NCI-H2227 treated with DMSO at 0.1 percent for 48 hours (cell line): ENCODE measurements at places on chromosomes 4 and X.

GRCh38 chr4:92529510-92529909 is 225.7 kb downstream of the GRID2 start:
- no peak for DNase-seq

DNA sequence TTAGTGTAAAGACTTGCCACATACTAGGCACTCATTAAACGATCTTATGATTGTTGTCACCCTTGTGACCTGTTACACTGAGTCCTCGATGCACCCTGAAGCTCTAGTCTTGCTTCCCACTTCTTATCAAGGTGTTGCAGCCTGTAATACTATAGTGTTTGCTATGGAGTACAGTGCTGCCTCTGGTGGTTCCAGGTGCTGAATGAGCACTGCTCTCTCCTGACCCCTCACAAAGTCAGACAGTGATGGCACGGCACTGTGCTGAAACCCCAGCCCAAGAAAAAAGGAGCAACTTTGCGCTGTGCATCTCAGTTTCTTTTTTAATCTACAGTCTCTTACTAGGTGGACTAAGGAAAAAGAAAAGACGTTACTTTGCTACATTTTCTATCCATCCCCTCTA is 106.3 kb downstream of the GC start:
- DNase-seq = no peak

GRCh38 chr4:105990933-105991332 is 95.7 kb downstream of the NPNT start:
- no peak for DNase-seq

DNA sequence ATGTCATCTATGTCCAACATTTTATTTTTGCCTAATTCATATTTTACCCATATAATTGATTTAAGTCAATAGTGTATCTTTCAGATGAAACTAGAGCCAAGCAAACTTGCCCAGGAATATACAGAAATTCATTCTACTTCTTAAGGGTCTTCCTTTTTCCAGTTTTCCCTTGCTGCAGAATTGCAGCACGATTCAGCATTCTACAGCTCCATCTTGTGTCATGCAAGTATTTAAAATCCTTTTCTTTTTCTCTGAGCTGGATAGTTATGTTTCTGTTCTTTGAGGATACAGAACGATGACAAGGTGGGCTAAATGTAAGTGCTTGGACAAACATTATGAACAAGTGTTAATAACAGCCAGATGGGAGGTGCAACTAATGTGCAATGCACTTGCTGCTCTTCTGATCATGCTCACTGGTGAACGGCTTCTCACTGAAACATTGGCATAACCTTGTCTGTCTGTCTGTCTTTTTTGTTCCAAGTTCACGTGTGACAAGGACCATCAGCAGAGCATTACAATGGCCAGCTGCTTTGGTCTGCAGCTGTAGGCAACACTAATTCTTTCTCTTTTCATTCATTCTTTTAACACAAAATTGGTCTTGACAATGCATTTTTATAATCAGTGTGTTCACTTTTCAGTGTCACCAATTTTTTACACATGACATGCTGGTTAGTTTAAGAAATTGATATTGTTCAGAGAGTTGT is 1821.7 kb downstream of the ARAP2 start:
- DNase-seq = no peak

GRCh38 chrX:13742397-13743176 is 8.0 kb downstream of the OFD1 start:
- DNase-seq = no peak

DNA sequence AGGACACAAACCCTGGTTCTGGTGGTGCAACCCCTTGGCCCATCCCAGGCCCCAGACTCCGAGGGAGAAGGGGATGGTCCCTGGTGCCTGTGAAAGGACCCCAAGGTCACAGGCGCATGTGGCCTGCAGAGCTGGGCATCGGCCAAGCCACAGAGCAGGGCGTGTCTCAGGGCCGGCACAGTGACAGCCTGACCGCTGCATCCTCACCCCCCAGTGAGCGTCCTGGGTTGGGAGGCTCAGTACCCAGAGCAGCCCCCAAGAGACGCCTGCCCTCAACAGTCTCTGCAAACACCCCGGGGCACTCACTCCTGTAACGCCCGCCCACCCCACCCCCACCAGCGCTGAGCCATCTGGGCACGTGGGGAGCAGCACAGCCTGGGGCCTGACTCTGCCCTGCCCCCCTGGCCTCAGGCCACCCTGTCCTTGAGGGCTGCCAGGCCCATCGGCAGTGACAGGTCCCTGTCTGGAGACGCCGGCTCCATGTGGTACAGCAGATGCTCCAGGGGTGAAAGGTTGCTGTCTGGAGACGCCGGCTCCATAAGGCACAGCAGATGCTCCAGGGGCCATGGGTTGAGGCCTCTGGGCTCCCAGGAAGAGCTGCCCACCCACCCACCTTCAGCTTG is 24.5 kb upstream of the CPLX1 start:
- no peak for DNase-seq

DNA sequence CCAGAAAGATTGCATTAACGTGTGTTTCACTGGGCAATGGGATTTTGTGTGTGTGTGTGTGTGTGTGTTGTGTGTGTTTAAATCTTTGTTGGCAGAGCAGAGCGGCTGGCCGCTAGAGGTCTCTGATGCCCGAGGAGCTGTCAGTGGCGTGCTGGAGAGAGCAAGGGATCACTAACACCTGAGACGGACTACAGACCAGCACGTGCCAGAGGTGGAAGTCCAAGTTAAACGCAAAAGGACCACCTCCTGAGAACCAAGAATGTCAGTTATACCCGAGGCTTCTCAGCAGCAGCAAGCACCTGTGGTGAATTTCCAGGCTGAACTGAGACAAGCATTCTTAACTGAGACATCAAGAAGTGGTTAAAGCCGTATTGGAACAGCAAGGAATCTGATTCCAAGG is 9.0 kb upstream of the SLC25A14 start:
- peak; percentile 70 for DNase-seq

DNA sequence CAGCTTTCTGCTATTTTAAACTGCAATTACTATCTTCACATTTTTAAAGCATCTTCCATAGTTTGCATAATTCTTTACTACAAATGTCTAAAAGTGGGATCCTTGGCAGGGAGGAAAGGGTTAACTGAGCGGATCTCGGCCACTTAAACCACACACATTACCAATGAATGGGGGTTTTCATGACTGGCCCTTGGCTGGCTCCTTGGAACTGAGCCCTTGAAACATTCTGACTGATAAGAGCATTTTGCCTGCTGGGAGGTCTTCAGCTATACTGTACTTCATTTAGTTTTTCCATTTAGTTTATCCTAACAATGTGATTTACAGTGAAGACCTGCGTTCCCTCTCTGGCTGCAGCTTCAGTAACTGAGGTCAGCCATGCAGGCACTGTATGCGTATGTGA is 31.7 kb upstream of the MFAP3L start:
- DNase-seq = no peak

GRCh38 chrX:124860736-124861135 is 458.9 kb upstream of the TEX13C start:
- DNase-seq = no peak

- DNase-seq = no peak
Measured at GRCh38 chr4:89915937-89916336, 21.3 kb downstream of the MMRN1 start.

GRCh38 chrX:34631479-34632220 is 25.4 kb downstream of the TMEM47 start:
- DNase-seq = no peak

DNA sequence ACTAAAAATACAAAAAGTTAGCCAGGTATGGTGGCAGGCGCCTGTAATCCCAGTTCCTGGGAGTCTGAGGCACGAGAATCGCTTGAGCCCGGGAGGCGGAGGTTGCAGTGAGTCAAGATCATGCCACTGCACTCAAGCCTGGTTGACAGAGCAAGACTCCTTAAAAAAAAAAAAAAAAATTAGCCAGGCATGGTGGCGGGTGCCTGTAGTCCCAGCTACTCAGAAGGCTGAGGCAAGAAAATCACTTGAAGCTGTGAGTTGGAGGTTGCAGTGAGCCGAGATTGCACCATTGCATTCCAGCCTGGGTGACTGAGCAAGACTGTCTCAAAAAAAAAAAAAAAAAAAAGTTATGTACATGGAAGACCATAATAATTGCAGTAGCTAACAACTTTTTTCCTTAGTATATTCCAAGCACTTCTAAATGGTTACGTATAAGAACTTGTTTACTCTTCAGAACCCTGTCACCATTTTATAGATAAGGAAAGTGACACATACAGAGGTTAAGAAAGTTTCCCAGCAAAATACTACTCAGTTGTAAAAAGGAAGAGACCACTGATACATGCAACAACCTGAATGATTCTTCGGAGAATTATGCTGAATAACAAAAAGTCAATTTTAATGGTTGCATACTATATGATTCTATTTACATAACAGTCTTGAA is 24.5 kb downstream of the RUFY3 start:
- no peak for DNase-seq

DNA sequence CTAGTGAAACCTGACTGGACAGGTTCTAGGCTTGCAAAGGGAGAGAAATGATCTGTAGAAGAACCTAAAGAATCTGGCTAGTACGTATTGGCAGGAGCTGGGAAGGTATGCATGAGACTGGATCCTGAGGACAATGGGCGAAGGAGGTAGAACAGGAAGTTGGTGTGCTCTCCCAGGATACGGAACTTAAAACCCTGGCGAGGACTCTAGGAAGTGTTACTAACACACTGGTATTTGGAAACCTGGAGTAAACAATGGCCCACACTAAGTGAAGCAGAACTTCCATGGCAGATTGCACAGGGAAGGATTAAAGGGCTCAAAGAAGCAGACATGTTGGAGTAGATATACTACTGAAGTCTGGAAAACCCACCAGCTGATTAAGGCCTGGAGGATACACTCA is 9.1 kb downstream of the SYN1 start:
- no peak for DNase-seq

- DNase-seq = no peak
Measured at GRCh38 chr4:120673696-120674095, 248.8 kb downstream of the PRDM5 start.

GRCh38 chr4:168162604-168163003 is 70.3 kb downstream of the ANXA10 start:
- DNase-seq = no peak

DNA sequence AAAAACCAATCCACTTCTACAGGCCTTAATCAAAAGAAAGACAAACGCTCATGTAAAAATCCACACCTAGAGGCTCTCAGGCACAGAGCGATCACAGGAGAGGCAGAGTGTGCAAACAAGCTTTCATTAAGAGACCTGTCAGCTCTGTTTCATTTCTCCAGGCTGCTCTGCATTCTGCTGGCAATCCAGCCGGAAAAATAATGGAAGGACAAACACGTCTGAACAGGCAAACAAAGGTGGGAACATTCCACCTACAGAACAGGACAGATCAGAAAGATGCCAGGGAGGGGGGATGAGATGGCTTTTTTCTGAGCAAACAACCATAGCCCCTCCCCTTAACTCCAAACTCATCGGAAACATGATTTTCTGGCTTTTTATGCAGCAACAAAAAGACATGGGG is 9.7 kb downstream of the SOD3 start:
- DNase-seq = no peak

- DNase-seq = no peak
Measured at GRCh38 chr4:38503689-38504395, 160.2 kb upstream of the KLF3 start.

DNA sequence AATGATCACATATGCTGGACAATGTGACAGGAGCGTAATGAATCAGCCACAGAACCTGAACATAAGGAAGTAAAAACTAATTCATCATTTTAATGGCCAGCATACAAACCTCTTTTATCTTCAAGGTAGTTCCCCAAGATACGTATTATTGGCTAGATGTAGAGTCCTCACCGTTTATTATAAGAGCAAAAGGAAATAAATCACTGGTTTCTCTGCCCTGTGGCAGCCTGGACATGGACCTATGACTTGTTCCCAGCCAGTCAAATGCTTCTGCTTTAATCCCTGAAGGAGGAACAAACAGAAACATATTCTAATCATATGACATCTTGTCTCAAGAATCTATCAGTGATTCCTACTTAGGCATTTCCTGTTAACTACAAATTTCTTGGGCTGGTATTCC is 86.8 kb upstream of the FAM241A start:
- DNase-seq = no peak

DNA sequence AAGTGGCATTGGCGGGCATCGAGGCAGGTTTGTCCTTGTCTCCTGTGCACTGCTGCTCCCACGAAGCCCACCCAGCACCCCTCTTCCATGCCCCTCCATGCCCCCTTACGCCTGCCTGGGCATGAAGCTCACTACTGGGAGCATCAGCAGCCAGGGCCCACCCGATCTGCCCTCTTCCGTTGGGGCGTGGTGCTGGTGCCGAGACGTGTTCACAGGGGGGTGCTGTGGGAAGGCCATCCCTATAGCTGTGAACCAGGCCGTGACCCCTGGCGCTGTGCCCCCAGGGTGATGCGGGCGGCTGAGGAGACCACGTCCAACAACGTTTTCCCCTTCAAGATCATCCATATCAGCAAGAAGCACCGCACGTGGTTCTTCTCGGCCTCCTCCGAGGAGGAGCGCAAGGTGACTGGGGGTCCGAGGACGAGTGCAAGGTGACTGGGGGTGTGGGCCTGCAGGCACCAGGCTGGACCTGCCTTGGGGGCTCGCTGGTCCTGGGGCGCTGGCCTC is 19.3 kb upstream of the ADD1 start:
- DNase-seq = no peak

DNA sequence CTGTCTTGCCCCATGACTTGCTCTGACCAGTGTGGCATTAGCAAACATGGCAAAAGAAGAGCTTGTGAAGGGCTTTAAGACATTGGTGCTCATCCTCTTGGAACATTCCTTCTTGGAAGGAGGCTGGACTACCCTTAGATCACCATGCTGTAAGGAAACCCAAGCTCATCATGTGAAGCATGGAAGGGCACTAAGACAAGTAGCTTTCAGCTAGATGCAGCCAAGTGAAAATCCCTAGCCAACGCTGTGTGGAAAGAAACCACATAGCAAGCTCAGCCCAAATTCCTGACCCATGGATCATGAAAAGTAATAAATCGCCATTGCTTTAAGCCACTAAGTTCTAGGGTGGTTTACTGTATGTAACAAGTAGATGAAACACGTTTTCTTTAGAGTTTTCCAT is 12.4 kb upstream of the PACRGL start:
- no peak for DNase-seq

GRCh38 chr4:85940151-85940550 is 419.7 kb downstream of the MAPK10 start:
- DNase-seq = no peak

DNA sequence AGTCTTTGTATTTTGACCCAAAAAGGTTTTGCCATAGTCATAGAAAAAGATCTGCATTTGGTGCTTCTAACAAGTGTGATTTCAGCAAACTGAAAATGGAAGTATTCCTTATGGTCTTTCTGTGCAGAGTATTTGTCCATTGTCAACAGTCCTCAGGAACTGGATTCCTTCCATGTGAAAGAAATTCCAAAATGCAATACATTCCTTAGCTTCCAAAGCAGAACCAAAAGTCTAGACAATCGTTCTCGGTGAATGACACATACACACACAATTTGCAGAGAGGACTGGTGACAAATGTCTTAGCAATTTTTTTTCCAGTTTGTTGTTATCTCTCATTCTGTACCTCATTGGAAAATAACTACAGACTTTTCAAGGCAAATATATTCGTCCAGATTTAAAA is 562.2 kb upstream of the SLIT2 start:
- no peak for DNase-seq

DNA sequence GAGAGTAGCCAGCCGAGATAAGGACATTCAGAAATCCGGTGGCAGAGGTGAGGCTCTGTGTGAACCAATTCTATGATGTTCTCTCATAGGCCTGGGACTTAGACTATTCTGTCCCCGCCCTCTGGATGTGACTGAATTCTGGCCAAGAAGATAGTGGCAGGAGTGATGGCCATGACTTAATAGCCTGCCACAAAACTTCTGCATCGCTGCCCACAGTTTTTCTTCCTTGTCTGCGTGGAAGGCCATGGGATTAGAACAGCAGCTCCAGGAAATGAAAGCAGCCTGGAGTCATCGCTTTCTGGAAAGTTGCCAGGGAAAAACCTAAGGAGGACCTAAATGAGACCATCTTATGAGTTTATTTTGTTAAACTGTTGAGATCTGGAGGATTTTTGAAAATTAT is 134.7 kb downstream of the F11 start:
- no peak for DNase-seq
